A549 treated with CpdA at 1 μM for 4 hours (cell line): ENCODE measurements at places on chromosomes 11 and 22. TPM values are rescaled to one million over a fixed set of nuclear protein-coding genes. Genes with fewer than 3 reads are reported as not detected.

The BIK gene
- total RNA-seq, result 0.86 to 1.4 TPM (median 1.0 TPM) in 5 replicates

The RIBC2 gene
- total RNA-seq, result 1.7 to 3.2 TPM (median 2.2 TPM) in 5 replicates

The CLTCL1 gene
- total RNA-seq, result 3.5 to 5.8 TPM (median 5.4 TPM) in 5 replicates

The PLET1 gene
- total RNA-seq, result not detected in 5 replicates

The SAA1 gene
- 0.30 to 0.59 TPM (median 0.39 TPM) in 3 of 5 replicates, not detected in the others for total RNA-seq

The FAM180B gene
- 0.10 TPM in 1 of 5 replicates, not detected in the others for total RNA-seq

The TSPAN32 gene
- total RNA-seq, result not detected in 5 replicates

The WNT11 gene
- total RNA-seq, result 0.35 to 1.5 TPM (median 0.97 TPM) in 5 replicates

The TYR gene
- not detected in 5 replicates for total RNA-seq

The LRRC75B gene
- total RNA-seq, result 5.8 to 9.6 TPM (median 8.2 TPM) in 5 replicates
